Activated naive CD4-positive, alpha-beta T cell treated with anti-CD3 and anti-CD28 coated beads, Interleukin-2, amount 50 U/mL, for 72 hours (primary cell): ENCODE measurements at places on chromosomes 1 and 21.
A peak's percentile ranks its signal among the peaks of the same experiment; 100 is the strongest.

- peak; percentile 91 for DNase-seq
These were observed 50.9 kb downstream of the HTR6 start for GRCh38 chr1:19715334-19716203.

DNA sequence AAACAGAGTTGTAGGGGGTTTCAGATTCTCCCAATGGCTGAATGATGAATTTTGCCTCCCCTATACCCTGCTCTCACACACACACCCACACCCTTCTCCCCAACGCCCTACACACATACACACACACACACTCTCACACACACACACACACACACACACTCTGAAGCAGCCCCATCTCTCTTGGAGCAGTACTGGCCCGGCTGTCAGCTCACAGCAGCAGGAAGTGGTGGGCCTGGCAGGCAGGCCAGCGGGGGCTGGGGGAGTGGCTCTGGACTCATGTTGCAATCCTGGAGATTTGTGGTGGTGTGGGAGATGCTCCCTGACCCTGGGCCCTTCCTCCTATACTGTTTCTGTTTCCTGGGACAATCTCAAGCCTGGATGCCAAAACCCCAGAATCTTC is 2.2 kb downstream of the IKBKE start:
- no peak for DNase-seq

DNA sequence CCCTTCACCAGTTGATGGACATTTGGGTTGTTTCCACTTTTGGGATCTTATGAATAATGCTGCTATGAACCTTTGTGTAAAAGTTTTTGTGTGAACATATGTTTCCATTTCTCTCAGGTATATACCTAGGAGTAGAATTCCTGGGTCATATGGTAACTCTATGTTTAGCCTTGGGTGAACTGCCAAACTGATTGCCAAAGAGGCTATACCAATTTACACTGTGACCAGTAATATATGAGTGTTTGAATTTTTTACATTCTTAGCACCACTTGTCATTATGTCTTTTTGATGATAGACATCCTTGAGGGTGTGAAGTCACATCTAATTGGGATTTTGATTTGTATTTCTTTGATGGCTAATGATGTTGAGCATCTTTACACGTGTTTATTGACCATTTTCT is 290.1 kb downstream of the DUSP10 start:
- no peak for DNase-seq

- no peak for DNase-seq
These were observed 98.9 kb downstream of the RGS2 start for GRCh38 chr1:192907545-192908243.

- no peak for DNase-seq
These were observed 223.7 kb downstream of the MRPL39 start for GRCh38 chr21:25383545-25383944.

DNA sequence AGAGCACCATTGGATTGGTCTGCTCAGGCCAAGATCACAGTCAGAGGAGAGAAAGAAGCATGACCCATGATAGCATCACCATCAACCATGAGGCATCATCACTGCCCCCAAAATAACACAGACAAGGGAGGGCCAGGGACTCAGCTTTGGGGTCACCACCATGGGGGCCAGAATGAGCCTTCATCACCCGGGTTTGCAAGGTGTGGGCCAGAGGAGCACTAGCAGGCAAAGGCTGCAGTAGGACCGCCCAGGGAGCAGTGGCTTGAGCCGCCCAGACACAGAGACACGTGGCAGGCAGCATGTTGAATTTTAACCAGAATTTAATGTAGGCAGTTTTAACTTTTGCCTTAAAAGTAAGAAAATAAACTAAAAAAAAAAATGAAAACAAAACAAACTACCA is 53.7 kb upstream of the TMPRSS2 start:
- no peak for DNase-seq

DNA sequence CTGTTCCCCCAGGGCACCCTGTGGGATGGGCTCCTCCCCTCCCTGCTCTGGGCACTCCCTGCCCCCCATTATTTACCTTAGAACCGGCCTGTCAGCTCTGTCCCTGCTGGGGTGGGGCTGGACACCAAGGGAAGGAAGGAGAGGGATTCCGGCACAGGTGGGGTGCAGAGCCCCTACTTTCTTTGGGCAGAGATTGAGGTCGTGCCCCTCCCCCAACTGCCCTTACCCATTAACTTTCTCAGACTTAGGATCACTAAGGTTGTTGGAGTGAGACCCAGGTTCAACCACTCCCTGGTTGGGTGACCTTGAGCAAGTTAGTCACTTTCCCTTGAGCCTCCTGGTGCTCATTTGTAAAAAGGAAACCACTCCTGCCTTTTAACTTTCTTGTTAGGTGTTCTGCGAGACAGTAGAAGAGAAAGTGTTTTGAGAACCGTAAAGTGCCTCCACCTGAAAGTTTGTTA is 57.0 kb upstream of the SYNC start:
- DNase-seq = no peak

GRCh38 chr1:103171041-103171590 is 62.8 kb upstream of the COL11A1 start:
- no peak for DNase-seq

- DNase-seq = no peak
These were observed 582.2 kb upstream of the ADGRL4 start for GRCh38 chr1:79588719-79589118.

DNA sequence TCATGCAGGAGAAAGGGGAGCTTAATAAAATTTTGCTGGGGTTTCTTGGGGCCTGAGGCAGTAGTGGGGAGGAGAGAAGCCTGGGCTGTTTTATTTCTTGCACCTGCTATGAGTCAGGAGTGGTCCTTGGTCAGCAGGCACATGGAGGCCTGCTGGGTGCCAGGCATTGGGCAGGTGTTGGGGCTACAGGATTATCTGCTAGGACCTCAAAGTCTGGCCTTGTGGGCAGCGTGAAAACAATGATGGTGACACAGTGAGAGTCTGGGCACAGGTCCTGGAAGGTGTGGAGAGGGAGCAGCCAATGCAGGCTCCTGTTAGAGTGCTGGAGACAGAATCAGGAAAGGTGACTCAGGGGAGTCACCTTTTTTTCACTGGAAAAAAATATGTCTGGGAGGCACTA is 17.2 kb downstream of the ROR1 start:
- DNase-seq = no peak

- no peak for DNase-seq
These were observed 6.2 kb downstream of the TGFBR3 start for GRCh38 chr1:91879733-91880132.

DNA sequence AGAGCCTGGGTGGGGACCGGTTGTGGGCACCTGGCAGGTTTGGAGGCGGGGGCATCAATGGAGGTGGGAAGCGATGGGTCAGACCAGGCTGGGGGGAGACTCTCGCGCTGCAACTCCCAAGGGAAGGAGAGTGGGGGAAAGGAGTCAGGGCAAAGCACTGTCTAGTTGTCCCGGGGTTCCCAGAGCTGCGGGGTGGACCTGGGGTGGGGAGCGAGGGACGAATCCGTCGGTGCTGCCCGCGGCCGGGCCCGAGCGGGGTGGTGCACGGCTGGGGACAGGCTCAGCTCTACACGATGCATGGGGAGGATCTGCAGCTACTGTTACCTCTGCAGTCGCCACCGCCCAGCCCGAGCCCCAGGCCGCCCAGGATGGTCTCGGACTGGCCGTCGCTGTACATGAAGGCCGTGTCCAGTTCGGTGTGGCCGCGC is 427 bp downstream of the AKR7A2 start:
- peak; percentile 65 for DNase-seq

DNA sequence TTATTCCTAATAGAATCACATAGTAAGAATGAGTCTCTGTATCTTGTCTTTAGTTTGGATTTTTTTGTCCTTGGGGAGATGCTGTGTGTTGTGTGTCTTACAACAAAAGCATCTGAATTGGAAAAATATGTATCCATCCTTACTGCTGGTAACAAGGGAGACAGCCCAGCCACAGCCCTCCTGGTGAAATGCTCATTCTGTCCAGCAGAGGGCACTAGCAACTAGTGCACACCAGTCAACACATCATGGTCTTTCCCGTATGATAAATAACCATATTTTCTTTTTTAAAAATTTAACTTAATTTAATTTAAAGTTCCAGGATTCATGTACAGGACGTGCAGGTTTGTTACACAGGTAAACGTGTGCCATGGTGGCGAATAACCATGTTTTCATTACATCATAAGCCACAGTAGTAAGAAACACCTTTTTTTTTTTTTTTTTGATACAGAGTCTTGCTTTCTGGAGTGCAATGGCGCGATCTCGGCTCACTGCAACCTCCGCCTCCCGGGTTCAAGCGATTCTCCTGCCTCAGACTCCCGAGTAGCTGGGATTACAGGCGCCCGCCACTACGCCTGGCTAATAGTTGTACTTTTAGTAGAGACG is 245.1 kb downstream of the PTBP2 start:
- DNase-seq = peak; percentile 57

GRCh38 chr1:23452011-23452411 is 27.5 kb upstream of the TCEA3 start:
- no peak for DNase-seq

GRCh38 chr1:29839726-29840125 is 603.4 kb downstream of the PTPRU start:
- DNase-seq = no peak

DNA sequence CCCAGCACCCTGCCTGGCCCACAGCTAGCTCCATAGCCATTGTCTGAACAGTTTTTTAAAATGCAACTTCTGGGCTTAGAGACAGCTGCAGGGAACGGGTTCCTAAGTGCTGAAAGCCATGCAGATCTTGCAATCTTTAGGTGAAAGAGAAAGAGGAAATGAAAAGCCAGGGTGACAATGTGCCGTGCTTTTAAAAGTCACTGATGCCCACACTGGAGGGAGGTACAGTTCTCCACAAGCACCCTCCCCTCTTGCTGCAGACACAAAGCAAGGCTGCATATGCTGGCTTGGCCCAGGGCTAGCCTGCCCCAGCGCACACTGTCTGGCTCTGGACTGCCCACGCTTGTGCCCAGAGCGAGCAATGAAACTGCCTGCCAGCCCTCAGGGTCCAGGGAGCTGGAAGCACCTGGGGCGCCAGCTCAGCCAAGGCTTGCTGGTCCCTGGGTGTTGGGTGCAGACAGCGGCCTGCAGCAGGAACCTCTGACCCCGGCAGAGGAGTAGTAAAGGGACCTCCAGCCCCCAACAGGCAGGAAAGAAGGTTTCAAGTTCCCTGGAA is 70.4 kb downstream of the AJAP1 start:
- no peak for DNase-seq

- DNase-seq = no peak
These were observed 5.8 kb upstream of the SLC44A5 start for GRCh38 chr1:75616436-75617433.

DNA sequence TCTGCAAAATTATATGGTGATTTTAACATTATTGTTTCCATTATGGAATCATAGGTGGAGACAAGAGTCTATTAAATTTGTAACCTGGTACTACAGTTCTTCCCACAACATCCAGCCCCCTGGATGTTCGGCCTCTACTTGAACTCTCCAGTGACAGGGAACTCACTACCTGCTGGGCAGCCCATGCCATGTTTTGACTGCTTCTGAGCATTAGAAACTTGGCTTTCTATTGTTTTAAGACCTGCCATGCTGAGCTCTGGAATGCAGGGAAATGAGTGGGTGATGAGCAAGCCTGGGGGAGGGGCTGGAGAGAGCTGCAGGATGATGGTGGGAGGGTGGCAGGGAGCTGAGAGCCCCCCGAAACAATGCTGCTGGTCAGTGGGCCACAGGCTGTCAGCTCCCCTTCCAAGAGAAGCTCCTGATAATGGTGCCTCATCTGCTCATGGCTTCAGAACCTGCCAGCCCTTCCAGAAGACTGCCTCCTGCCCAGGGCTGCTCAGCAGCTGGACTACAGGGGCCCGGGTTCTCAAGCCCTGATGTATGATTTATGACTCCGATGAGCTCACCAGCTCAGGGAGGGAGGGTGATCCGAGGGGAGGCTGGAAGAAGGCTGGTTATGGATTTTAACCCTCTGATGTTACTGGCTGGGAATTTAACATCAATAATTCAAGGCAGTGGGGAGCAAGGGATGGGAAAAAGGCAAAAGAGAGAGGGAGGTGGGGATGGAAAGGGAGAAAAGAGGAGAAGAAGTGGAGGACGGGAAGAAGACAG is 205.0 kb downstream of the HIVEP3 start:
- no peak for DNase-seq

DNA sequence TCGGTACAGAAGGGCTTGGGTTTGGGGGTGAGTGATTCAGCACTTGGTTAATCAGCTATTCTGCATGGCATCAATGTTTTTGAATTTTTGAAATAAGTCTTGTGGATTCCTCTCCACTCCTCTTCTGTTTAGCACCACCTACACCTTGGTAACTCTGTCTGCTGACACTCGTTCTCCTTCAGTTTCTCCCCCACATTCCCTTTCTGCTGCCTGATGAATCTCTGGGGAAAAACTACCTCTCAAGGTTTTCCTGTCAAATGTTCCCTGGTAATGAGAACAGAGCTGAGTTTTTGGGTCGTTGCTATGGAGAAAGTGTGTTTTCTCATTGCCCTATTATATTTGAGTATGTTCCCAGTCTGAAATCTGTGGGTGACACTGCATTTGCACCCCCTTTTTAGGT is 108.2 kb downstream of the GABPA start:
- no peak for DNase-seq
